ENCODE measurements at places on chromosomes 2 and 18. TPM values are rescaled to one million over a fixed set of nuclear protein-coding genes. Genes with fewer than 3 reads are reported as not detected.

UGT1A5 gene
- total RNA-seq: not detected

LYG1 gene
- 1.8 TPM for total RNA-seq

ANKRD30BL gene
- total RNA-seq: not detected

IWS1 gene
- 56.5 TPM for total RNA-seq

LYPD1 gene
- total RNA-seq: 1.4 TPM

GATA6 gene
- total RNA-seq: not detected

NOSTRIN gene
- total RNA-seq: not detected

ALPG gene
- not detected for total RNA-seq

AAMP gene
- 59.7 TPM for total RNA-seq

UCN gene
- 7.2 TPM for total RNA-seq

DNA sequence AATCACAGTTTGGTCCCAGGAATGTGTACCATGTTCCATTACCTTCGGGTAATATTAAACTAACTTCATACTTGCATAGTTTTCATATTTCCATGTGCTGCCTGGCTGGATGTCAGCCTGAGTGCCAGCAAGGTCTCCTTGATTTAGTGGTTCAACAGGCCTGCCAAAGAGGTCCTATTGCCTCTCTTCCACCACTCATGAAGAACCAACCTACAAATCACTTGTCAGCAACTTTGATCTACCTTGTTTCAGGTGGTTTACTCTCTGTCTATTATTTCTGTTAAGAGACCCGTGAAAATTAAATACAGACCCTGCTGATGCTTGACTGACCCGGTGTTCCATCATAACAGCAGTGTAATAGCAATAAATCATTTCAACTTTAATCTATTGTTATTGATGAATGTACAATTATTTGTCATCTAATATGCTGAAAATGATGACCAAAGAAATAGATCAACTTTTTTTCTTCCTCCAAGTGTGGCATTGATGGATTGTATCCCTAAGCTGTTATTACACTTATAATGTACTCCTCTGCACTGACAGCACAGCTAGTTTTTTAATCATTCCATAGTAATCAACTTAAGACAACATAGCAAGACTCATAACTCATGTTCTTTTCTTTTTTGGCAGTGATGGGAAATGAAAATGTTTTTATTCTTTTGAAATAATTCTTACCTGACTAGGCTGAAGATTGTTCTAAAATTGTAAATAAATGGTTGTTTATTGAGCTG is 1220.2 kb upstream of the ACVR2A start:
- no peak for DNase-seq

DNA sequence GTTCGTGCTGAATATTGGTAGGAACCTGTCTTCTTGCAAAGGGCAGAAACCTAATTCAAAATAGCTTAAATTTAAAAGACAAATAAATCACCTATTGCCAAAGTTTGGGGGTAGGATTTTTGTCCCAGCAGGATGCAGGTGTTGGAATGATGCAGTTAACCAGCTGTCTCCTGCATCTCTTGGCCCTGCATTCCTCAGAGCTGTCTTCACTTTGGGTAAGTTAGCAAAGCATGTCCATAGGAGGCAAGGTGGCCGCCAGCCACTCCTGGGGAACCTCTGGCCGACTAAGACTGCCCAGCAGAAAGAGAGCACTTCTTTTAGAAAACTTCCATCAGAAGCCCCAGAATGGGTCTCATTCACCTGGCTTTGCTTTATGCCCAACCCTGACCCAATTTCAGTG is 20.5 kb upstream of the NYAP2 start:
- DNase-seq: no peak

DNA sequence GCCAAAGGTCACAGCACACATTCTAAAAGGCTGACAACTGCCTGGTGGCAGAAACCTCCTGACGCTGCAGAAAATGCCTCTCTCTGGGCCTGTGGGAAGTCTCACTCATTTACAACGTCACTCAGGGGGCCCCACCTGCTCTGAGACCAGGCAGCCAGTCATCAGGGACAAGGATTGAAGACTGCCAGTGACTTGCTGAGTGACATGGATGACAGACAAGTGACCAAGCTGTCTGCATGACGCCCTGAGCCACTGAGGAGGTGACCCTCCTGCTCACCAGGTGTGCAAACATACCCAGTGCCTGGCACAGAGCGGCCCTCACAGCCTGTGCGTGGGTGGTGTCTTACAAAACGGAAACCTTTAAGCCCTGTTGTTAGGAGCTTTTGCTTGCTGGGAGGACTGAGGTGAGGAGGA is 392.4 kb downstream of the TNS1 start:
- no peak for DNase-seq

- DNase-seq: no peak
These were observed 402.9 kb downstream of the TMEM182 start for GRCh38 chr2:103164748-103165147.

DNA sequence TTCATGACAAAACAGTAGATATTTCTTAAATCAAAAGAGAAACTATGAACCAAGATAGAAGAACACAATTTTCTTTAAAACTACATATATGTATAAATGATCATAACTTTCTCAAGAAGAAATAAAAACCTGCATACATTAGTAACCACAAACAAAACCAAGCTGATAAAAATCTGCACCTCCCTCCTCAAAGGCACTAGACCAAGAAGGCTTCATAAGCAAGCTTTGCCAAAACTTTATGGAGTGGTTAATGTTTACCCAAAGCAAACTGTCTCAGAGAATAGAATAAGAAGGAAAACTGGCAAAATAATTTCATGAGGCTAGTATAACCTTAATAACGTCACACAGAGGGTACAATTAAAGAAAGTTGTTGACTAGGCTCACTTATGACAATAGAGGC is 138.3 kb downstream of the ZBTB7C start:
- DNase-seq: no peak

DNA sequence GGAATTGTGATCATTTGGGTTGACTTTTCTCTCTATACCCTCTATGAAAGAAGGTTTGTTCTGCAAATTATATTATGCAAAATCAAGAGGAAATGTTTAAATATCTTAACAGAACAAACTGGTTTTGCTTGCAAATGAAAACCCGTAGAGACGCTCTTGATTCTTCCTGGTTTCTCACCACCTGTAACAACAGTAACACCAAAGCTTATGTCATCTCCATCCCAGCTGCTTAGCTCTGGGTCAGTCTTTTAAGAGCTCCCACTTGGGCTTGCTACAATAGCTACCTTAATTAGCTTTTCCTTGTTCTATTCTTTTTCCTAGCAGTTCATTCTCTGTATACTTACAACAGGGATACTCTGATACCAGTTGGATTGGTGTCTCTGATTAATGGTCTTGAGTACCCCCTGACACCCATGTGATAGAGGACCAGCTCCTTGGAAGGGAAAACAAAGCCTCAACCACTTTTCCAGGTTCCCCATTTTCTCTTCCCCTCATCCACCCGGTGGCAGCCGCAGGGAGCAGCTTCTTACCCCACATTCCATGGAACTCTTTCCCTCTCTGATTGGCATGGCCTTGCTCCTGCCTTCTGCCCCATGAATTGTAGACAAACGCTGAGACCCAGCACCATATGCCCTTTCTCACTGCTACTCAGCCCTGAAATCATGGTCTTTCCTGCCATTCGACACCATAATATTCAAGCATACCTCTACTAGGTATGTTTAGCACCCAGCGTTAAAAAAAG is 27.7 kb downstream of the TMEM182 start:
- DNase-seq: no peak

DNA sequence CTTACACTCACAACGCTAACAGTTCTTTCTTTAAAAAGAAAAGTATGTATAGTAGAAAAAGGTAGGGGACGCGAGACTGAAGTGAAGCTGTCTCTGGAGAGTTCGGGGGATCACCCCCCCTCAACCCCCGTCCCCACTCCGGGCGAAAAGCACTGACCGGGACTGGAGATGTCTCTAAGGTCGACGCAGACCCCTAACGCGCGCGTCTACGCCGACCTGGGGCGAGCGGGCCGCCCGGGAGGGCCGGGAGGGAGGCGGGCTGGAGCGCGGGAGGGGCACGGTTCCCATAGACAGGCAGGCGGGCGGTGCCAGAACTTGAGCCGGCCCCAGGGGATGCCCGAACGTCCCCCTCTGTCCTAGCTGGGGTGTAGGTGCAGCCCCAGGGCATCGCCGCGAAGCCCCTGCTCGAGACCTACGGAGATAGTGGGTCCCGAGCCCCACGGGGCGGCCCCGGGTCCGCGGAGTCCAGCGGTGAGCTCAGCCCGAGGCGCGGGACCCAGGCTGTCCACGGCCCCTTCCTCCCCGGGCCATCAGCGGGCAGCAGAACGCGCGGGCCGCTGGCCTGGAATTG is 82.2 kb downstream of the CHRNA1 start:
- no peak for DNase-seq

- no peak for DNase-seq
These were observed 414.6 kb downstream of the TMEM182 start for GRCh38 chr2:103176294-103176915.

DNA sequence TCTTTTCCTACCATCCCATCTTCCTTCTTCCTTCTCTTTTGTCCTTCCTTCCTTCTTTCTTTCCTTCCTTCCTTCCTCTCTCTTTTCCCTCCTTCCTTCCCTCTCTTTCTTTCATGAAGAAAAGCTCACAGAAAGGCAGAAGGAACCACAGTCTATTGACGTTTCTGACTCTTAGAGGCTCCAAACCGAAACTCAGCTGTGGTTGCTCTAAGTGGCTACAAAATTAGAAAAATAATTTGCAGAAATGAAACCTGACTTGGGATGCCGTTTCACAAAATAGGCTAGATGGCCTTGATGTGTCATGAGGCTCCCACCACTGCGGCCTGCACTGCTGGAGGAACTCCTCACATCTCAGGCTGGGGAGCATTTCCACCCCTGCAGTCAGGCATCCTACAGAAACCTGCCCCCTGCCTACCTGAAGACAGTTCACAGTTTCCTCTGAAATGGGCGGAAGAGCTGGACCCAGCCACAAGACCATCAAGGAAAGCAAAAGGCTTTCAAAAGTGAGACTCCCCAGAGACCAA is 165.6 kb downstream of the SMAD7 start:
- DNase-seq: peak; percentile 90

DNA sequence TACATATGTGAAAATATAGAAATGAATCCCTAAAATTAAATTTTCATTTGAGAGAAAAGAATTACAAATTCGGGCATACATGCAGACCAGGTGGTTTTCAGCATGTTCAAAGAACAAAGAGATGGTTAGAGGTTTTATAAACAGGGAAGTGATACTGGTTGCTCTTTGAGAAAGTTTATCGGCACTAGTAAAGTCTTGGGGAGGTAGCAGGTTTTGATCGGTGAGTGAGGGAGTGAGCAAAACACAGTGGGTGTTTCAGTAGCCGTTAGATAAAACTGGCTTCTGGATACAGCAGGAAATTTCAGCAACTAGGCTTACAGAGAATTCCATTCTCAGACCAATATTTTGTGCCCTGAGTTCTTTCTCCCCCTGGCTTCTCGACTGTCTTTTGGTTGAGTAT is 51.1 kb downstream of the DSC3 start:
- no peak for DNase-seq

DNA sequence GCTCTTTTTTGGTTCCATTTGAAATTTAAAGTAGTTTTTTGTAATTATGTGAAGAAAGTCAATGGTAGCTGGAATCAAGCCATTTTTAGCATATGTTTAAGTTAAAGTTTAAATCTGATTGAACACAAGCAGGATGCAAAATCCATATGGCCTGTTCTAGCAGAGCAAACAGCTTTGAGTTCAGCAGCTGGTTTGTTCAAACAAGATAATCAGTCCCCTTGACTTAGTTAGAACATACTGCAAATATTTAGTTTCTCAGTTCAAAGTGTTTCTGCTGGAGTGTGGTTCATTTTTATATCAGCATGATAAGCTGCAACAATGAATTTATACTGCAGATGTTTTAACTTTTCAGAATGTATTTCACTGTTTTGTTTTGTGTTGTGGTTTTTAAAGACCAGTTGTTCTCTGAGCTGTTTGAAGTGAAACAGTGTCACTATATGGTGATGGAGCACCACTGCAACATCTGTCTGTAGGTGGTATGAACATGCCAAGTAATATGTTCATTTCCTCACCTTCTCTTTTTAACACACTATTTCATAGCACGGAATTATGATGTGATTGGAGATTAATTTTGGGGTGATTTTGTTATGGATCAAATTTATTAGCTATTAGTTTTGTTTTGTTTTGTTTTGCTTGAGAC is 125.3 kb downstream of the COL4A4 start:
- no peak for DNase-seq

- DNase-seq: no peak
These were observed 780.0 kb downstream of the CNTNAP5 start for GRCh38 chr2:124805060-124805459.

DNA sequence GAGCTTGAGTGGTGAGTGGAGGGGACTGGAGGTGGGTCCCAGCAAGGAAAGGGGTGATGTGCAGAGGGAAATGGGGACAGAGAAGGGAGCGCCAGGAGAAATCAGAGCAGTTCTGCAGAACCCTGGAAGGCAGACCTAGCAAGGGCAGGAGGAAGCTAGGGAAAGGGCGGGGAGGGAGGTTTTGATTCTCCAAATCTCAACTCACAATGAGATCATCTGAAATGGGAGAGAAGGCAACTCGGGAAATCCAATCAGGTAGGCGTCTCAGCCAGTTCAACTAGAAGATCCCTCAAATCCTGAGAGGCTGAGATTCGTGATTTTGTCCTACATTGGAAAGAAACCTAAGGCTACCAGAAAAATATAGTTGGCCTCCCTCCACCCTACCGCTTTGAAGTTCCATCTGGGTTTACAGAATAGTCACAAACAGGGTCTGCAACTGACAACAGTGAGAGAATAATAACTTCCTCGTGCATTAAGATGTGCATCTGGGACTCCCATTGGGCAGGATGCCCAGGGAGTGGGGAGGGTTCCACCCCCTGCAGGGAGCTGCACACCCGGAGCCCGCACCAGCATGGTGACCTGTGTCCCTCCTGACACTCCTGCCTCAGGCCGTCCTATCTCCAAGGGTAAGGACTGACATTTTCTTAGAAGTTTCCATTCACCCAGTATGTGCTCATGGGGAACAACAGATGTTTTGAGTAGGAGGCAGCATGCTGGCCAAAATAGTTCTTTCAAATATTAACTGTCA is 113.3 kb upstream of the ODC1 start:
- DNase-seq: no peak

GRCh38 chr2:236351966-236352525 is 87.8 kb upstream of the ASB18 start:
- DNase-seq: no peak

GRCh38 chr2:232489516-232490220 is 2.0 kb upstream of the ECEL1 start:
- DNase-seq: no peak

DNA sequence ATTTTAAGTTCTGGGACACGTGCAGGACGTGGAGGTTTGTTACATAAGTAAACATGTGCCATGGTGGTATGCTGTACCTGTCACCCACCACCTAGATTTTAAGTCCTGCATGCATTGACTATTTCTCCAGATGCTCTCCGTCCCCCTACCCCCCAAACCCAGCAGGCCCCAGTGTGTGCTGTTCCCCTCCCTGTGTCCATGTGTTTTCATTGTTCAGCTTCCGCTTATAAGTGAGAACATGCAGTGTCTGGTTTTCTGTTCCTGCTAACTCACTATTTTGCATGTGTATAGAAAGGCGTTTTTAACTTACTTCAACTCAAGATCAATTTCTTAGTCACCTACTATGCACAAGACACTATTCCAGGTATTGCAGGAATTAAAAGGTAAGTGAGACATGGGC is 128.0 kb downstream of the PLCL1 start:
- DNase-seq: no peak

- DNase-seq: peak; percentile 29
These were observed 73.0 kb downstream of the COMMD1 start for GRCh38 chr2:61978522-61978921.

Measured in OCI-LY7 (cell line).